ENCODE measurements at places on chromosomes 3 and 15. TPM values are rescaled to one million over a fixed set of nuclear protein-coding genes. Genes with fewer than 3 reads are reported as not detected.

- H3K4me3 ChIP-seq, result no peak overlapping the region
- no peaks in the 10 kb centered on the region for H3K36me3 ChIP-seq
- H3K27me3 ChIP-seq, result no peaks in the 10 kb centered on the region
- peaks cover 17% of the 10 kb centered on the region for H3K4me1 ChIP-seq
These were observed 41.8 kb downstream of the FILIP1L start for GRCh38 chr3:100072326-100073048.

- no peak overlapping the region for H3K27ac ChIP-seq
- H3K4me1 ChIP-seq, result no peaks in the 10 kb centered on the region
- H3K4me3 ChIP-seq, result no peak overlapping the region
- no peaks in the 10 kb centered on the region for H3K36me3 ChIP-seq
These were observed 597.3 kb downstream of the NAALADL2 start for GRCh38 chr3:175456466-175456865.

- H3K4me1 ChIP-seq, result no peaks in the 10 kb centered on the region
- DNase-seq, result no peak
- peaks cover 4% of the 10 kb centered on the region for H3K36me3 ChIP-seq
- no peak overlapping the region for H3K27ac ChIP-seq
- no peak overlapping the region for H3K4me3 ChIP-seq
These were observed 50.2 kb downstream of the CRYBG3 start for GRCh38 chr3:97871801-97872524.

DNA sequence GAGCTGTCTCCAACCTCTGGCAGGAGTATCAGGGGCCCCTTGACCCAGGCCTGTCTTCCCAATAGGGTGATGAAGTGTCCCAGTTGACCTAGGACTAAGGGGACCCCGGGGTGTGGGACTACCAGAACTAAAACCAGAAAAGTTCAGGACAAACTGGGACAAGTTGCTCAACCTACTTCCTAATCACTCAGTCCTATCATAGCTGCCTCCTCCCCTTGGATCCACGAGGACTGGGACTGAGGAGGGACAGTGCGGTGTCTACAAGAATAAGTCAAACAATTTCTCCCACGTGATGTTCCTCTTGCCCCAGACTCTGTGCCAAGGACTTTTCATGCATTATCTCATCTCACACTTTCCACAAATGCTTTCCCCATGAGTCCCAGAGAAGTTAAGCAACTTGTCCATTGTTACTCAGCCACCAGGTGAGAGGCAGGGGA, 49.4 kb upstream of the SLCO2A1 start:
- no peak overlapping the region for H3K4me3 ChIP-seq
- no peaks in the 10 kb centered on the region for H3K36me3 ChIP-seq
- no peak overlapping the region for H3K27ac ChIP-seq
- H3K4me1 ChIP-seq, result no peaks in the 10 kb centered on the region
- no peak for DNase-seq

DOCK3 gene
- total RNA-seq, result 0.71 TPM

PDCD10 gene
- 55.5 TPM for total RNA-seq
